Gastroesophageal sphincter (tissue), 4 donors: ENCODE measurements at places on chromosomes 3 and 15.

- peaks cover 97% of the 10 kb centered on the region for H3K36me3 ChIP-seq
- no peak for ATAC-seq
- no peaks in the 10 kb centered on the region for H3K27me3 ChIP-seq
- no peak overlapping the region for H3K4me3 ChIP-seq
- H3K4me1 ChIP-seq, result no peaks in the 10 kb centered on the region
Measured at GRCh38 chr3:33062866-33063265, 34.1 kb downstream of the GLB1 start.

GRCh38 chr15:39493424-39494067 is 87.3 kb upstream of the THBS1 start:
- no peaks in the 10 kb centered on the region for H3K27me3 ChIP-seq
- ATAC-seq, result no peak
- peaks cover 73% of the 10 kb centered on the region for H3K4me1 ChIP-seq
- H3K36me3 ChIP-seq, result no peaks in the 10 kb centered on the region
- no peak overlapping the region for H3K4me3 ChIP-seq
- no peak overlapping the region for H3K27ac ChIP-seq

DNA sequence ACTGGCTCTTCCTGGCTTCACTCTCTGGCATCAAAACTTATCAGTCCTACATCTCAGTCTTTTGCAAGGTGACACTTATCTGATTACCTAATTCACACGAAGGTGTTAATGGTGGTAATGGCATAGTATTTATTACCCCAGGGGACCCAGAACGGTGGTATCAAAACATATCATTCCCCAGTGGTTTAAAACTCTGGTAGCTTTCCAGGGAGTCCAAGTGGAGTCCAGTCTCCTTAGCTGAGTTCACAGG is 41.3 kb downstream of the SMAD3 start:
- H3K27me3 ChIP-seq, result no peaks in the 10 kb centered on the region
- H3K27ac ChIP-seq, result peak overlapping the region; percentile 87
- H3K36me3 ChIP-seq, result no peaks in the 10 kb centered on the region
- ATAC-seq, result no peak

GRCh38 chr15:82781349-82781748 is 24.5 kb downstream of the FSD2 start:
- H3K27me3 ChIP-seq, result no peaks in the 10 kb centered on the region
- no peak overlapping the region for H3K4me3 ChIP-seq
- no peaks in the 10 kb centered on the region for H3K36me3 ChIP-seq
- no peaks in the 10 kb centered on the region for H3K4me1 ChIP-seq

GRCh38 chr15:41494190-41494921 is 682 bp downstream of the ITPKA start:
- no peak overlapping the region for H3K27ac ChIP-seq
- H3K4me1 ChIP-seq, result no peaks in the 10 kb centered on the region
- peak; percentile 1 for ATAC-seq
- peaks cover 40% of the 10 kb centered on the region for H3K27me3 ChIP-seq

DNA sequence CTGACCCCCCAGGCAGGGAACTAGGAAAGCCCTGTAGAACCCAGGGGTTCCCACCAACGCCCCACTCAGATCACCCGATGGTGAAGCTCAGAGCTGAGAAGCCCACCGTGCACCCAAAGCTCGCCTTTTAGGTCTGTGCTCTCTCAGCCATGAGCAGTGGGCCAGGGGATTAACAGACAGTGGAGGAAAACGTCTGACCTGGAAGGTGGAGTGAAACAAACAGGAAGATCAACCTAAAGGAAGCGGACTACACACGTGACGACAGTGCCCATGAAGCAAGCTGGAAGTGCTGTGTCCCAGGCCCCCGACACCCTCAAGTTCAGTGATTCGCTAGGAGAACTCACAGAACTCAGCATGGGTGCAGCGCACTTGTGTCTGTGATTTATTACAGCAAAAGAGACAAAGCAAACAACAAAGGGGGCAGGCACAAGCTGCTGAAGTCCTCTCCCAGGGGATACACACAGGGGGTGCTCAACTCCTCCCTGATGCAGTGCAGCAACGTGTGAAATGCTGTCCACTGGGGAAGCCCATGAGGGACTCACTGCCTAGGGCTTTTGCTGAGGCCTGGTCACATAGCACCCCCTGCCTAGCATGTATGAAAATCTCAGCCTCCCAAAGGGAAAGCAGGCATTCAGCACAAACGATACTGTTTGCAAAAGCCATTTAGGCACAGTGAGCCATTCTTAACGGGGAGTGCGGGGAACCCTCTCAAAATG is 43.5 kb downstream of the CFAP92 start:
- no peaks in the 10 kb centered on the region for H3K36me3 ChIP-seq
- no peak overlapping the region for H3K4me3 ChIP-seq
- H3K27me3 ChIP-seq, result no peaks in the 10 kb centered on the region
- no peak for ATAC-seq

- no peaks in the 10 kb centered on the region for H3K27me3 ChIP-seq
- no peak for ATAC-seq
- H3K4me1 ChIP-seq, result no peaks in the 10 kb centered on the region
- H3K36me3 ChIP-seq, result no peaks in the 10 kb centered on the region
- H3K4me3 ChIP-seq, result no peak overlapping the region
Measured at GRCh38 chr3:58197588-58197987, 13.2 kb downstream of the DNASE1L3 start.
